ENCODE measurements at places on chromosomes 5 and 9.

GRCh38 chr9:116152941-116153764, 438 bp upstream of the PAPPA start:
- no peak for DNase-seq

DNA sequence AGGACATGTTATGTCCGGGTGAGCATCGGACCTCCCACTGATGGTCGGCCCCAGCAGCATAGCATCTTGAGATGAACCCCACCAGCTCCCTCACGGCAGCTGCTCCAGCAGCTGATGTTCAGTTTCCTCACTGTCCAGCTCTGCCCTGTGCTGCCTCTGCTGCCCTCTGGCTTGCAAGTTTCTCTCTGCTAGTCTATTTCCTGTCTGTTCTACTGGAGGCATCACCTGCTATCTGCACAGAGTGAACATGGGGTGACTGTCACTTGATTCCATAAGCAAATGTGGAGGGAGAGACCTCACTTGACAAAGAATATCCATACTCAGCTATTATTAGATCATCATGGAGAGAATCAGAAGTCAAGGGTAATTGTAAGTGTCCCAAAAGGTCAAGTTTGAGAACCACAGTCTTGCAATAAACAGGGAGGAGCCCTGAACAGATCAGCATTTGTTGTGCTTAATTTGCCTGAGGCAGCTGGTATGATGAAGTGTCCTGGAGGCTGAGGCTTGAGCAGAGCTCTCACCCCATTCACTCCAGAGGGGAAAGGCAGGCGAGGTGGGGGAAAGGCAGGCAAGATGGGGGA, 702.8 kb downstream of the SEMA5A start:
- no peak for DNase-seq

DNA sequence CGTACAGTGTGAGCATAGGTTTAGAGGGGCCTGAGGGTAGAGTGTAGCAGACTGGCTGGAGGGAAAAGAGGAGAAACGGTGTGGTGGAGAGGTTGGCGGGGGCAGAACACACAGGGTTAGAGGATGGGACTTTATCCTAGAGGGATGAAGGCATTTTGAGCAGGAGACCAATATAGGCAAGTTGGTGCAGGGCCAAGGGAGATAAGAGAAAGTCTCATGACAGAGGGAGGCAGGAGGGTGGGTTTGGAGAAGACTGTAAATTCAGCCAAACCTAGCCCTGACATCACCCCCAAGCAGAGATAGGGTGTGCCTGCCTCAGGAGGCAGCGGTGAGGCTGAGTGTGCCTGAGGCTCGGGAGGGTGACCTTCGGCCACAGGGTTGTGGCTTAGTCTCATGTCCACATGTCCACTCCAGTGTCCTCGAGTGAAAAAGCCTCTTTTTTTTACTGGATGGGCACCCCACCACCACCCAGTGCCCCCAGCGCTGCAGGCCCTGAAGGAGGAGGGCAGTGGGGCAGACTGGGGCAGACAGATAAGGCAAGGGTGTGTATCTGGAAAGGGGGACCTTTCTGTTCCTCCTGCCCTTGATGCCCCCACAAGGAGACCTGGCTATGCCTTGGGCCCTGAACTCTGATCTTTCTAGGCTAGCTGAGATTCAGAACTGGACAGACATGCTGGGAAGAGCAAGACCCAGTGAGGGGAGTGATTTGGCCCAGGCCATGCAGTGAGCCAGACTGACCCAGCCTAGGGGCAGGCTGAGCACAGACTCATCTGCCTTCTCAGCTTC, 108.7 kb downstream of the RGS3 start:
- DNase-seq = no peak

DNA sequence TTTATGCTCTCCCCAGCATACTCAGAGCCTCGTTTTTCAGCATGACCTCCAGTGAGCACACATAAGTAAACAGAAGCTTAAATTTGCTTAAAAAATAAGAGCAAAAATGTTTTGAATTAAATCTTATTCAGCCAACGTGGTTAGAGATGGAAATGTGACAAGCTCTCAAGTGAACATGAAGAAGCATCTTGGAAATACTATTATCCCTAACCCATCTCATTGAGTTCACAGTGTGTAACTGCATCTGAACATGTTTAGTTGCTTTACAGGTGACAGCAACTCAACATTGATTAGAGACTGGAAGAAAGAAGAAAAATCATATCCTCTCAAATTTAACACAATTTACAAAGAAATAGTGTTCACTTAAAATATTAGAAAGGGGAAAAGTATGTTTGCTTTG, 1785.1 kb downstream of the MAT2B start:
- DNase-seq = no peak

DNA sequence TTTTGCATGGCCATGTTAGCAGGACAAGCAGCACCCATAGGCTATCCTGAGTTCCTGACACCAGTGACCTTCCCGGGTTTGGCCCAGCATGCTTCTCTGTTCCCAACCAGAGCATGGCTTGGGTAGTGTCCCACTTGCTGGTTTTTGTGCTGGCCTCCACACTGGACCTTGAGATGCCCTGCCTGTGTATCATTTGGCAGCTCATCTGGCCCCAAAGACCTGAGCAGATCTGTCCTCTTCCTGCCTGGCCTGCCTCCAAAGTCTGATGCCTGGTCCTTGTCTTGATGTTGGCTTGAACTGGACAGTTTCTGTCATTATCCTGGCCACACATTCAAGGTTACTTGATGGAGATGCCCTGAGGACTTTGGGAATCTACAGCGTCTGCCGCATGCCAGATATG, 590.7 kb upstream of the KLF4 start:
- DNase-seq = no peak

DNA sequence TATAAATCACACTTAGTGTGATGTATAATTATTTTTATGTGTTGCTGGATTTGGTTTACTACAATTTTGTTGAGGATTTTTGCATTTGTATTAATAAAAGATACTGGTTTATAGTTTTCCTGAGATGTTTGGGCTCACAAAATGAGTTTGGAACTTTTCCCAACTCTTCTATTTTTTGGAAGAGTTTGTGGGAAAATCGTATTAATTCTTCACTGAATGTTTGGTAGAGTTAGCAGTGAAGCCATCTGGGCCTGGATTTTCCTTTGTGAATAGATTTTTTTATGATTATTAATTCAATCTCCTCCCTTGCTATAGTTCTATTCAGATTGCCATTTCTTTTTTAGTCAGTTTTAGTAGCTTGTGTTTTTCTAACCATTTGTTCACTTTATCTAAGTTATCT, 201.7 kb upstream of the NFIL3 start:
- no peak for DNase-seq

- no peak for DNase-seq
These were observed 206.0 kb upstream of the PRR16 start for GRCh38 chr5:120258123-120258522.

DNA sequence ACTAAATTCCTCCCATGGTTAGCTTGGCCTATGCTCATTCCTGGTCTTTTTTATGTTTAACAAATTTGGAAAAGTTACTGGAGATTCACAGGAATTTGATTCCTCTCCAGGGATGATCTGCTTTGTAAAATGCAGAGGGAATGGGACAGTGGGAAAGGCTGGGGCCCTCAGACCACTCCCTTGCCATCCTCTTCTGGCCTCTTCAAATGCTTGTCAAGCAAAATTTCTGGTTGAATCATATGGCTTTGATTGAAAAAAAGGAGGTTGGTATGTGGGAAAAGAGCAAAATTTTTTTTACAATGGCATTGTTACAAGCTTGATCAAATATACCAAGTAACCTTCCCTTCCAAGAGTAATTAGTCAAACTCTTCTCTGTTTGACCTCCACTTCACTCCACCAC, 225.1 kb downstream of the PIK3R1 start:
- DNase-seq = no peak

- DNase-seq = no peak
These were observed 49.3 kb downstream of the ALG2 start for GRCh38 chr9:99172124-99173091.

DNA sequence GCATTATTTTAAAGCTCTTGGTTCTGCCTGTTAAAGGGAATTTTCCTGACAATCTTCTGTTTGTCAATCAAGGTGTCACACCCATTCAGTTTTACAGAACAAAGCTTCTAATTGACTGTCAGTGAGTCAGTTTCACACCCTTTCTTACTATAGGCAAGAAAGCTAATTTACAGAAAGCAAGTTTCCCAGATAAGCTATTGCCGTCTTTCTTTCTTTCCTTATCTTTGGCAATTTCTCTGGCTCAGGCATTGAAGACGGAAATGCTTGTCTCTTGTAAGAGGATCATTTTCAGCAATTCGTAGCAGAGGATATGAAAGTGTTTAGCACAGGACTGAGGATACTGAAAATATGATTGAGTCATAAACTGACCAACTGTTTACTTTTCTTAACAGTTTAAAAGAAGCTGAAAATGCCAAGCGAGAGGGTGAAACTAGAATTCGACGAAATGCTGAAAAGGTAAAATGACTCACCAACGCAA, 27.0 kb downstream of the SPINK5 start:
- peak; percentile 61 for DNase-seq

GRCh38 chr9:97564291-97565175, 63.1 kb downstream of the TMOD1 start:
- DNase-seq = peak; percentile 89

- no peak for DNase-seq
These were observed 8.3 kb downstream of the TSLP start for GRCh38 chr5:111079846-111080245.

DNA sequence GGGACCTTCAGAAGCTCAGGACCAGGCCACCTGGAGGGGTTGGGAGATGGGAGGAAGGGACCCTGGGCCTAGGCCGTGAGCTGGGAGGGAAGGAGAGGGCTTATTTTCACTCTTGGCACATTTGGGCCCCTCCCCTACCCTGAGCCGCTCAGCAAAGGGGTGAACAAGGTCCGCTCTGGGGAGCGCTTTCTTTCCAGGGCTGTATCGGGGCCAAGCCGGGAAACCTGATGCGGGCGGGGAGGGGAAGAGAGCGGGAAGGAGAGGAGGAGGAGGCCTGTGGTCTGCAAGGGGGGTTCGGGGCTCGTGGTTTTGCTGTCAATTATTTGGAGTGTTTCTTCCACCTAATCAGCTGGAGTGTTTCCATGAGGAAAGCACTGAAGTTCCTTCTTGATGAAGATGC, 62.7 kb upstream of the RXRA start:
- DNase-seq = no peak

DNA sequence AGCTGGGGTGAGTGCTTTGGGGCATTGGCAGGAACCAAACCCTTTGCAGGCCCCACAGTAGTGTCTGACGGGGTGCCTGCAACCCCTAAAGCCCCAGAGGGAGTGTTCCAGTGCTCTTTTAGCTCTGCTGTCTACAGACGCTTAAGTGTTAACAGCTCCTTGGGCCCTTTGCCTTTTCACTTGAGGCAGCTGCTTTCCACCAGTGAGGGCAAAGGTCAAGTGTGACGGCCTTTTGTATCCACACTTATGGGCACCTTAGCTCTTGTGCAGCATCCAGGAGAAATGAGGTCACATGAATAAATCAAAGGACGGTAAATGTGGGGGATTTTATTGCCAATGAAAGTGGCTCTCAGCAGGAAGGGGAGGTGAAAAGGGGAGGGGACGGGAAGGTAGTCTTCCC, 241.4 kb upstream of the PCSK5 start:
- DNase-seq = no peak

DNA sequence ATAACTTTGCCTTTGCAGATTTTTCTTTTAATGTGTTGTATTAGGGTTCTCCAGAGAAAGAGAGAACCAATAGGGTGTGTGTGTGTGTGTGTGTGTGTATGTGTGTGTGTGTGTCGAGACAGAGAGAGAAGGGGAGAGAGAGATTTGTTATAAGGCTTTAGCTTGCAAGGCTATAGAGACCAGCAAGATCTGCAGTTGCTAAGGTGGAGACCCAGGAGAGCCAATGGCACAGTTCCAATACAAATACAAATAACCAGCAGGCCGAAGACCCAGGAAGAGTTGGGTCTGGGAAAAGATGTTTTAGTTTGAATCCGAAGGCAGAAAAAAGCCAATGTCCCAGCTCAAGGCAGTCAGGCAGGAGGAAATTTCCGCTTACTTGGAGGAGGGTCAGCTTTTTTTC, 23.0 kb downstream of the TMOD1 start:
- DNase-seq = no peak

DNA sequence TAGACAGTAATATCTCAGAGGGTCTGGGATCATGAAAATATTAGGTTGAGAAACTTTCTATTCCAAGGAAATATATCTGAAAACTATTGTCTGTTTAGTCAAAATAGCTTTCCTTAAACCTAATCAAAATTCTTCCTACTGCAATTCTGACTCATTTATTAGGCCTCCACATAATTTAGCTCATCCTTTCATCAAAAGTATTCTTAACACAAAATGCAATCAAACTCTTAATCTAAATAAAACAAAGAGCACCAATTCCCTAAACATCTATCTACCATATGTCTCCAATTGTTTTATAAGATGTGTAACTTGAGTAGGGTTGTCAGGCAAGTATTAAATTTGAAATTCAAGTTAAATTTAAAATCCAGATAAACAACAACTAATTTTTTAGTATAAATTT, 142.1 kb downstream of the PLK2 start:
- DNase-seq = no peak

DNA sequence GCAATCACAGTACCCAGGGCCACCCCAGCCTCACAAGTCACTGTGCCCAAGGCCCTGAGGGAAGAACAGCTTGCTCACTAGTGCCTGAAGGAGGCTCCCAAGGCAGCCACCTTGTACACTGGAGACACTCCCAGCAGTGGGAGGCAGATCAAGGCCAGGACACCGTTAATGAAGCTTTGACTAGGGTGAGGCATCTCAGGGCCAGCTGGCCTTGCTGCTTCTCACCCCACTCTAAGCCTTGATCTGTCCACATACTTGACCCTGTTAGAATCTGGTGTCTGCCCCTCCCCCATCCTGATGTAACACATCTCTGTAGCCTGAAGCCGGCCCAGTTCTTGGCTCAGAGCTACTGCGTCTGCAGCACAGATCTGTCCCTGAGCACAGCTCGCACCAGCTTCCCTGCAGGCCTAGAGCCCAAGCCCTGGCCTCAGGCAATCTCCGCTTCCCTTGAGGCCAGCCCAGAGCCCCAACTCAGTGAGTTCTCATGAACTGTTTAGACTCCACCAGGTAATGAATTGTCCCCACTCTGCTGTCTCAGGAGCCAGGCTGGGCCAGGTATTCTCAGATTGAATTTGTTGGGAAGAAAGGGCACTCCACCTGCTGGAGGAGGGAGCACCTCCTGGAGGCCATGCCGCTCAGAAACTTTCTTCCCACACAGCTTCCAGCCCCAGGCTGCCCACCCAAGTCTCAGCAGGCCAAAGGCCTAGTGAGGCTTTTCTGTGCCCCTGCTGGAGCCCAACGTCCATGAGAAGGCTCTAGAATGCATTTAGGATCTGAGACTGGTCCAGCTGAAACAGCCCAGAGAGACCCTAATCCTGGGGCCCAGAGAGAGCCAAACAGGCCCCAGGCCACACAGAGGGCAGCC, 13.4 kb upstream of the JADE2 start:
- no peak for DNase-seq
